ENCODE measurements at places on chromosomes 4 and X.

- DNase-seq, result peak; percentile 31
Observed at GRCh38 chr4:61202638-61203435, 2.7 kb downstream of the ADGRL3 start.

GRCh38 chr4:156378033-156378665, 424.5 kb upstream of the CTSO start:
- DNase-seq, result no peak

GRCh38 chr4:39067451-39067850, 5.4 kb downstream of the KLHL5 start:
- DNase-seq, result no peak

DNA sequence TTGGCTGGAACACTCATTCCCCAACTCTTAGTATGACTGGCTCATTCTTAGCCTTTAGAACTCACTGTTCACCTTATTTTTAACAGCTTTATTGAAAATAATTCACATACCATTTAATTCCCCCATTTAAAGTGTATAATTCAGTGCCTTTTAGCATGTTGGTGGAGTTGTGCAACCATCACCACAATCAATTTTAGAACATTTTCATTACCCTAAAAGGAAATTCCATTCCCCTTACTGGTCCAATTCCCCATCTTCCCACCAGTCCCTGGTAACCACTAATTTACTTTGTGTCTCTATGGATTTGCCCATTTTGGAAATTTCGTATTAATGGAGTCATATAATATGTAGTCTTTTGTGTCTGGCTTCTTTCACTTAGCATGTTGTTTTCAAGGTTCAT, 19.7 kb downstream of the NHSL2 start:
- DNase-seq, result no peak

GRCh38 chr4:123699880-123700771, 303.5 kb downstream of the SPRY1 start:
- peak; percentile 39 for DNase-seq

DNA sequence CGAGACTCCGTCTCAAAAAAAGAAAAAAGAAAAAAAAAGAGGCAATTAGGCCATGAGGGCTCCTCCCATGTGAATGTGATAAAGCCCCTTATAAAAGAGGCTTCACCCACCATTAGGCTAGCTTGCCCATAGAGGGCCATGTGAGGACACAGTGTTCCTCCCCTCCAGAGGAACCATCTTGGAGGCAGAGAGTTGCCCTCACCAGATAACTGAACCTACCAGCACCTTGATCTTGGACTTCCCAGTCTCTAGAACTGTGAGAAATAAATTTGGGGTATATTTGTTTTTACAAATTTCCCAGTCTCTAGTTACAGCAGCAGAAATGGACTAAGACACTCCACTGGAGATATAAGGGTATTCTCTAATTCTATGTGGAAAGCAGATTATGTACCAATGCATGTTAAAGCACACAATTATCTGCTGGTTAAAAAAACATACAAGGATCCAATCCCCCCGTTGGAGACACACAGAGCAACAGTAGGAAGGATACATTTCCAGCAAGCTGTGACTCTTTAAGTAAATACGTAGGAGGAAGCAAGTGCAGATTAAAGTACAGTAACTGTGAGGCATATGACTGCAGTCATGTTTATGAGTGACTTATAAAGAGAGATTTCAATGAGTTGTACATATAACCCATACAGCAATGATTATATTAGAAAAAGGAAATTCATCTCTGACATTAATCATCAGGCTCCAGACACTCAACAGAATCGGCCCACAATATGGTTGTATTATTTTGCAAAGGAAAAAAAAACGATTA, 21.4 kb downstream of the SH3RF1 start:
- no peak for DNase-seq

- DNase-seq, result no peak
Observed at GRCh38 chrX:92249125-92249524, 469.9 kb downstream of the PCDH11X start.

DNA sequence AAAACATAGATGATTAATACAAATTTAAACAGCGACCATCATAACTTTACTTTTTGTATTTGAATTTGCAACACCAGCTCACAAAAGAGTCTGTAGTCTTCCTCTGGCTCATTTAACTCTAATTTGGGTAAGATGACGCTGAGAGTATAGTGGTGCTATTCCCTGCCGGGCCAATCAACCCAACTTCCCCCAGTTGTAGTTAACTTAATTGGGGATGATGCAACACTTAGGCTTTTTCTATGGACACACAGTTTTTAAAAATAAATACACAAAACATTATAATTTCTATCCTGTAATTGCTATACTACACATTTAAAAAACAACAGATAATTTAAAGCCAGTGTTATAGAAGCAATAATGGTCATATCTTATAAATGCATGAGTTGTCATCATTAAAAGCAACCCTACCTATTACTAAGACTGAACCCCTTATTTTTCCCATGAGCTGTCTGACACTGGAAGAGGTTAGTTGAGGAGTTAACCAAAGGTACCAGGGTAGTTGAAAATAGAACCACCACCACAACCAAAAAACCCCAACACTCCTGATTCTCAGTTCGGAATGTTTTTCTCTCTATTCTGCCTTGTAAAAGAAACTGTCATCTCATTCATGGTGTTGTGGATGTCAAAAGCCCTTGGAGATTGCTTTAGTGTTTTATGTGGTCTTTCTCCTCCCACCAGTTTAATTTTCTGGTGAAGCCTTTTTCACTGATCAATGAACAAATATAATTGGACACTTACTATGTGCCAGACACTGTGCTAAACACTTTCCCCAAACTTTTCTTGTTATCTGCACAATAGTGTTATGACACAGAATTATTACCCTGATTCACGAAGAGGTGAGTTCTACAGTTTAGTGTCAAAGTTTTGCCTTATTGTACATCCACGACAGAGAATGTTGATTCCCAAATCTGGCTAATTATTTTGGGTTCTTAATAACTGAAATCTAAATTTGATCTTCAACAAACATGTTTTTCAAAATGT, 61.5 kb upstream of the RAPGEF2 start:
- no peak for DNase-seq

- no peak for DNase-seq
Observed at GRCh38 chrX:11435568-11435967, 142.4 kb downstream of the AMELX start.

GRCh38 chr4:139863531-139863930, 197.9 kb downstream of the MGST2 start:
- DNase-seq, result no peak

DNA sequence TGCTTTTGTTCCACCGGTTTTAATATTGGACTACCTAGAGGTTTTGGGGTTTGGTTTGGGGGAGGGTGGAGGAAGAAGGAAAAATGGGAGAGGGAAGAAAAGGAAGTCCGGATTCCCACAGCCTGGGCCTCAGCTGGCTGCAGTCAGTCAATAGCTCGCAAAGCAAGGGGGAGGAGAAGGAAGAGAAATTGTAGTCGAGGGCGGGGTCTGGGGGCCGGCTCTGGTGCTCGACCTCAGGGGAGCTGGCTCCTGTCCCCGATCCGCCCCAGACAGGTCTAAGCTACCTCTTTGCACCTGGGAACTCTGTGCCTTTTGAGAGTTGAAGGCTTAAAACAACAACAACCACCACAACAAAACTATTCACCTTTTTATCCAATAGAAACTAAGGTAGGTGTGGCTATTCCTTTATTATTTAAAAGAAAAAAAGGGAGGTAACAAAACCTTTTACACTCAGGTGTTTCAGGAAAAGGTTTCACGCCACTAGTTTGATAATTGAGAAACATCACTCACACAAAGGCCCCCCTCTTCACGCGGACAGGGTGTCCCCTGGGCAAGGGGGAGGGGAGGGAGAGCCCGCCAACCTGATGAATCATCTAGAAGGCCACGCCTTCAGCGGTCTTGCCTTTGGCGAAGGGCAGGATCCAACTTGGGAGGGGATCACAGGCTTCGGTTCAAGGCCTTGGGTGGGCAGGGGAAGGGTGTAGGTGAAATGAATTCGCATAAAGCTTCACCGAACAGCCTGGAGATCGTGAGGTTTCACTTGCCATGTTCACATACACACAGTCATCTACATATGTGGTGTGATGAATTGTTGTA, 1.6 kb upstream of the LNX1 start:
- peak; percentile 57 for DNase-seq

DNA sequence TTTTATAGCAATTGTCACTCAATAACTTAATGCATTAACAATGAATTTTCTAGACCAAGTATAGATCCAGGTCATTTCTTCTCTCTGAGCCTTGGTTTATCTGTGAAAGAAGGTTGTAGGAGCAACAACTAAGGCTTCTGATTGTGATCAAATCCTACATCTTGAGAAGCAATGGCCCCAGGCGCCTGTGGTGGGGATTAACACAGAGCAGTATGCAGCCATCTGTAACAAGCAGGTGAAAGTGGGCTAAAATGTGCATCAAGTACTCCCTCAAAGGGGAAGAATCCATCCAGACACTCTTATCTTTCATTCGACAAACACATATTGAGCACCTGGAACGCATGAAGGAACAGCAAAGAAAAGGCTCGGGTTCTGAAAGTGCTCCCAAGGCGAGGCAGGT, 19.1 kb upstream of the SETD7 start:
- DNase-seq, result no peak

DNA sequence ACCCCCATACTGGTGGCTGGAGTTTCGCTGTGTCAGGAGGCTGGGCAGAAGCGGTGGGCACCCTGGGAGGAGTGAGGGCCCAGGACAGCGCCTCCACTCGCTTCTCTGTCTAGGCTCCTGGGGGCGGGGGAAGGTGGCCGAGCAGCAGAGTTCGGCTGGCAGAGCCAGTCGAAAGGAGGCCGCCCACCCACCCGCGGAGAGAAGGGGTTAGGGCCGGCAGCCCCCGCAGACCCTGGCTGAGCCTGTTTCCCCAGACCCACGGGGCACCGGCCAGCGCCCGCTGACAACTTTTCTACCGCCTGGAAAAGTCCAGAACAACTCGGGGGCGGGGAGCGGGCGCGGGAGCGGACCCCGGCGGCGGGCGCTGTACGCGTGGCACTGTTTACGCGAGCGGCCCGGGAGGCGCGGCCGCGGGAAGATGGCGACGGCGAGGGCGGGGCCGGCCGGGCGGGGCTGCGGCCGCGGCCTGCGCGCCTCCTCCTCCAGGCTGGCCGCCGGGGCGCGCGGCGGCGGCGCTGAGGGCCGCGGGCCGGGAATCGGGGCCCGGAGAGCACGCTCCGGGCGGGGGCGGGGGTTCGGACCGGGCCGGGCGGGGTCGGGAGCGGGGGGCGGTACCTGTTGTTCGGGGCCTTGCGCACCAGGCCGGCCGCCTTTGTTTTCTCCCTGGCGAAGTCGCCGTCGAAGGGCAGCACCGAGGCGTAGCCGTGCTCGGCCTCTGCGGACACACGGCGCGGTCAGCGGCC, 628 bp downstream of the MXD4 start:
- DNase-seq, result no peak

GRCh38 chrX:72274526-72274925, 2.5 kb downstream of the RPS4X start:
- DNase-seq, result no peak

GRCh38 chr4:6467600-6467999, 4.8 kb downstream of the PPP2R2C start:
- no peak for DNase-seq

DNA sequence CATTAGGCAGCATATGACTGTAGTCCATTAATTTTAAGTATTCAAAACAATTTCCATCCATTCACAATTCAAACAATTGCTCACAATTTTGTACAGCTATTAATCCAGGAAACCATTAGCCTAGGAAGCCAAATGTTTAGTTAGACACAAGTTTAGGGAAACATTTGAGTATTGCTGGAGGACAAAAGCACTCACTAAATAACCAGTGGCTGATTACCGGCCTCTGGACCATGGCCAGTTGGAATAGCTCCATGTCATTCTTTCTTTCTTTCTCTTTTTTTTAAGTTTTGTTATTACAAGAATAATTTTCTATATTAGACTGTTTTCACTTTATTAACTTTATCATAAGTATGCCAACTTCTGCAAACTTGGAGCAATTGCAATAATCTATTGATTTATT, 31.3 kb downstream of the TRIML2 start:
- DNase-seq, result no peak

GRCh38 chr4:124640022-124640730, 72.4 kb downstream of the ANKRD50 start:
- peak; percentile 55 for DNase-seq
